ENCODE measurements at places on chromosomes 12 and 14. TPM values are rescaled to one million over a fixed set of nuclear protein-coding genes. Genes with fewer than 3 reads are reported as not detected.

Gene DEGS2
- total RNA-seq: 1.2 TPM

Gene CLEC1B
- not detected for total RNA-seq

Gene COPZ1
- total RNA-seq: 341 TPM

Gene SLC22A17
- total RNA-seq: 6.1 TPM

Gene CCDC85C
- total RNA-seq: 42.1 TPM

Gene PCED1B
- 54.7 TPM for total RNA-seq

Gene TMEM260
- 3.8 TPM for total RNA-seq

Gene STON2
- 0.65 TPM for total RNA-seq

Gene AGAP2
- total RNA-seq: 0.16 TPM

Gene TRHDE
- 0.19 TPM for total RNA-seq

Gene GNB3
- 2.0 TPM for total RNA-seq

Gene OR10AD1
- total RNA-seq: not detected

Gene USP5
- total RNA-seq: 77.2 TPM
